ENCODE measurements at places on chromosomes 2 and 18.

GRCh38 chr18:49094979-49095632 lies 144.3 kb upstream of the SMAD7 start:
- no peak for DNase-seq

DNA sequence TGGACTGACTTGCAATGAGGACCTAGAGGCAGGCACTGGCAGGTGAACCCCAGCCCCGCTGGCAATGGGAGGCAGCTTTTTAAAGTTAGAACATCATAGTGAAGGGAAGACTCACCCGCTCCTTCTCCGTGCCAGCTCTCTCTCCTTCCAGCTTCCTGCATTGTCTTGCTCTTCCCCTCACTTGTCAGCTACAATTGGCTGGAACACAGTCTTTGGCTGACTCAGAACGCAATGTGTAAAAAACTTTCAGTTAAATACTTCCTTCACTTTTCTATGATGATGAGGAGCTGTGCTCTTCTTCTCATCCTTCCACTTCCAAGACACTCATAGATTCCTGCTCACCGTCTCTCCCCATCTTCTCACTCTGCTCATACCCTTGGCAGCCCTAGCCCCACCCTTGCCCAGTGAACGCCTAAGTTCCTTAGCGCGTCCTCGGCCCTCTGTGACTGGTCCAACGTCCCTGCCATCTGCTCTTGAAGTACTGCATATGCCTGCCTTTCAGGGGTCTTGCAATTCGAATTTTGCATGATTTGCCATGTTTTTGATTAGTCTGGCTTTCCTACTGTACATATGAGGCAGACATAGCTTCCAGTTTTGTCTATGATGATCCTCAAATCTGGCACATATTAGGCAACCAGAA lies 118.0 kb upstream of the TMEM200C start:
- DNase-seq = no peak

- DNase-seq = no peak
Observed at GRCh38 chr18:7918701-7919100, 351.6 kb downstream of the PTPRM start.

DNA sequence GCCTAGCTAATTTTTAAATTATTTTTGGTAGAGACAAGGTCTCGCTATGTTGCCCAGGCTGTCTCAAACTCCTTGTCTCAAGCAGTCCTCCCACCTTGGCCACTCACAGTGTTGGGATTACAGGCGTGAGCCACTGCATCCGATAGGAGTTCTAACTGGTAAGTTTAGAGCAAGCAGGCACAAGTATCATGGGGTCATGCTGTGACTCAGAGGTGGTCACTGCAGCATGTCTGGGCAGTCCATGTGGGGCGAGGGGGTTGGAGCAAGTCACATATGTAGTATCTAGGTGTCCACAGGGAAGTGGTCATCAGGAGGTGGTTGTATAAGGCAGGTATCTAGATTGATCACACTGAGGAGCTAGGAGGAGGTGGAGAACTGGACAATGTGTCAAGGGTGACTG lies 22.7 kb upstream of the STARD7 start:
- DNase-seq = no peak

GRCh38 chr2:112547333-112547732 lies 5.1 kb downstream of the POLR1B start:
- no peak for DNase-seq

DNA sequence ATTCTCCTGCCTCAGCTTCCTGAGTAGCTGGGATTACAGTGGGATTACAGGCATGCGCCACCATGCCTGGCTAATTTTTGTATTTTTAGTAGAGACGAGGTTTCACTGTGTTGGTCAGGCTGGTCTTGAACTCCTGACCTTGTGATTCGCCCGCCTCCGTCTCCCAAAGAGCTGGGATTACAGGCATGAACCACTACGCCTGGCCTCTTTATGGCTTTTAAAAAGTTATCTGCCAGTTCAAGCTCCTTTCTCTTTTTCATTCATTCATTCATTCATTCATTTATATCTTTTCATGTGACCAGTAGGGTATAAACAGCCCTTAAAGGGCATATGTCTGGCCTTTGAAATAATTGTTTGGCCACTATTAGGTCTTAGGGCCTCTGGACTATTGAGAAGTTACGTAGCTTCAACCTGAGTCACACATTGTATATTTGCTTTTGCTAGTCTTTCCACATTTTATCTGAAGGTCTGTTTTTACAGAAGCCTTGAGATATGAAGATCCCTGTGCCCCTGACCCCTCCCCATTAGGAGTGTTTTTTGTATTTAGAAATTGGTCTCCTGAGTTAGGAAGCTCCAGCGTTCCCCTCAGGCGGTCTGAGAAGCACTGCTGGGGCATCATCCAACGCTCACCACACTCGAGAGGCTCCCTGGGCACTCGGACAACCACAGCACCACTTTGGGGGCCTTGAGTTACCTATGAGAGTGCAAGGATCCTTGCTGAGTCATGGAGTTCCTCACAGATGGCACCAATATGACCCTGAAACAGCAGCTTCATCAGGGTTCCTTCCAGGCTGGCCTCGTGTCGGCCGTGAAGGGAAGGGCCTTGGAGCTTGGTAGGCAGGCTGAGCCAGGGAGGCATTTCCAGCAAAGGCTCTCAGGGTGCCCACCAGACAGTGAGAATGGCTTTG lies 21.8 kb downstream of the FZD5 start:
- no peak for DNase-seq

DNA sequence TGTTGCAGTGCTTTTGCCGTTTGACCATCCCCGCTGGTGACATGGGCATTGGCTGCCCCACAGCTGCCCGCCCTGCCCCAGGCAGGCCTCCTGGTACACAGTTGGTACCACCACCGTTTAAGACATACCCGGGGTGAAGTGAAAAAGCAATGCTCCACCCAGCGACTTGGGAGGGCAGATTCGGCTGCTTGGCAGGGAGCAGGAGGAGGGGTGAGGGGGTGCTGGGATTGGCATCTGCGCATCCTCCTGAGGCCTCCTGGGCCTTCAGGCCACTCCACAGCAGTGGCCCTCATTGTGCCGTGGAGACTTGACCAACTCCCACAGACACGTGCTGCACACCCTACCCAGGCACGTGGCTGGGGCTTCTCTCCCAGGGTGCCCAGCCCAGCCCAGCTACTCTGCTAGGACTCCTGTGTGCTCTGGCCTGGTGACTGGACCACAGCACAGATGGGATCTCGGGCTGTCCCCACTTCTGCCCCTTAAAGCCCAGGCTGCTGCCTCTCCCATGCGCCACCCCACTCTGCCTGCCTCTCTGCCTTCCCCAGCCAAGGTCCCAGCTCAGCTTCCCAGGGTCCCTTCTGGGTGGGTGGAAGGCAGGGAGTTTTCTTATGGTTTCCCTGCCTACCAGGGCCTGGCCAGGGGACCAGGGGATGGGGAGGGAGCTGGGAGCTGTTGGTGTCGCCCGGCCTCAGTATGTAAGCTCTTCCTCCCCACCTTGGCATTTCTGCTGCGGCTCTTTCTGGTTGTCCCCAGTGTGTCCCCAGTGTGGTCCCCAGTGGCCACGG lies 157.0 kb upstream of the HS6ST1 start:
- DNase-seq = no peak

DNA sequence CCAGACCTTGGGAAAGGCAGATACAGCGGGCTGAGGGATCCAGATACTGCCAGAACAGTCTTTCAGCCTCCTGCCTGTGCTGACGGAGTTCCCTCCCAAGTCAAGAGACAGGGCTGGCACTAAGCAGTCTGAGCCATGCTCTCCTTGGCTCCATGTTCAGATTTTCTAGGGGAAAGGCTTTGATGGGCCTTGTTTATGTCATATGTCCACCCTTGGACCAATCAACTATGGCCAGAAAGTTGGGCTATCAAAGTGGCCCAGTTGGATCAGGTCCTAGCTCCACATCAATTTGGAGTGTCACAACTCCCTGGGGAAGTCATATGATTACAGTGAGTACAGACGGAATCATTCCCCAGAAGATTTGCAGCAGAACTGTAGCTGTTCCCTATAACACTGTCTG lies 152.0 kb downstream of the GREB1L start:
- DNase-seq = no peak

DNA sequence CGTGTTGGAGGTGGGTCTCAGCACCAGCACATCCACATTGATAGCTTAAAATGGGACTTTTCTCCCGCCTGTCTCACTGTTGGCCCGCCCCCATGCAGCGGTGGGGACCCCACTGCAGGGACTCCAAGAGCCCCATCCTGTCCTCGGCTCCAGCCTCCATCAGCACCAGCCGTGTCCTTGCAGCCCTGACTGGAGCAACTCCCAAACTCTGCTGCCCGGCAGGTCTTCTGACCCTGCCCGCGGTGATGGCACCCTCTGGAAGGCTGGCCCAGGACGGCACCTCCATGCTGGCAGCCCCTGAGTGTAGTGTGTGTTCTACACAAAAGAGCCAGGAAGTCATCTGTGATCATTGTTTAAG lies 41.6 kb upstream of the KCNG2 start:
- no peak for DNase-seq
